ENCODE measurements at places on chromosomes 13 and 19.

GRCh38 chr13:110665491-110666254, 40.2 kb downstream of the CARS2 start:
- DNase-seq, result no peak

DNA sequence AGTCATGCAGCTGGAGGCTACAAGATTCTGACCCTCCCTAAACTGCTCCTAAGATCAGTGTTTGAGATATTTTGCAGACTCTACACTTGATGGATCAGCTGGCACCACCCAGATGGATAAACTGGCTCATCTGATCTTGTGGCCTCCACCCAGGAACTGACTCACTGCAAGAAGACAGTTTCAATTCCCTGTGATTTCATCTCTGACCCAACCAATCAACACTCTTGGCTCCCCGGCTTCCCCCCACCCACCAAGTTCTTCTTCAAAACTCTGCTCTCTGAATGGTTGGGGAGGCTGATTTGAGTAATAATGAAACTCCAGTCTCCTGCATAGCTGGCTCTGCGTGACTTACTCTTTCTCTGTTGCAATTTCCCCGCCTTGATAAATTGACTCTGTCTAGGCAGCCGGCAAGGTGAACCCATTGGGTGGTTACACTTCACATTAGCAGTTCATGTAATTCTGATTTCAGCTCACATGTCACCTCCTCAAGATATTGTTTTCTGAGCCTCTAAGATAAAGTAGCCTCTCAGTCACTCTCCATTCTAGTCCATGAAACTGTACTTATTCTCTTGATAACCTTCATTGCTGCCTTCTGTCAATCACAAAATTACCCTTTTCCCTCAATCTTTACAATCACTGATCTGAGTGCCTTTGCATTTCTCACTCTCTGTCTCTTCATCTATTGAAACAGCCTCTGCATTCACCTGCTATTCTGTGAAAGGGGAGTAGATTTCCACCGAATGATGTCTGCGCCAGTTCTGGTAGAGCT, 9.9 kb upstream of the FPR3 start:
- no peak for DNase-seq

GRCh38 chr13:81480634-81481033, 1139.7 kb upstream of the SPRY2 start:
- DNase-seq, result no peak

- no peak for DNase-seq
Observed at GRCh38 chr19:16359074-16359473, 34.4 kb downstream of the KLF2 start.

GRCh38 chr13:113220877-113221276, 11.5 kb downstream of the CUL4A start:
- peak; percentile 36 for DNase-seq
